ENCODE measurements at places on chromosomes 16 and 17. TPM values are rescaled to one million over a fixed set of nuclear protein-coding genes. Genes with fewer than 3 reads are reported as not detected.

DNA sequence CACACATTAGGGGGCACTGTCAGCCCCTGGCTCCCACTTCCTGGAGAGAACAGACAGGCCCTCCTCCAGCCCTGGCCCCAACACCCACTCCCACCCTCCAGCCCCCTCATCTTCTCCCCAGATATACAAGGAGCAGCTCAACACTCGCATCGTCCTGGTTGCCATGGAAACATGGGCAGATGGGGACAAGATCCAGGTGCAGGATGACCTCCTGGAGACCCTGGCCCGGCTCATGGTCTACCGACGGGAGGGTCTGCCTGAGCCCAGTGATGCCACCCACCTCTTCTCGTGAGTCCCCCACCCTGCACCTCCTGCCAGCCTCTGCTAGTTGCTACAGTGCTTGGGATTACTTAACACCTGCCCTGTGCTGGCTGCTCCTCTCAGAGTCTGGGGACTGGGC is 14.4 kb downstream of the ADAM11 start:
- no peaks in the 10 kb centered on the region for H3K4me1 ChIP-seq
- no peaks in the 10 kb centered on the region for H3K27me3 ChIP-seq
- no peaks in the 10 kb centered on the region for H3K36me3 ChIP-seq
- no peak for DNase-seq
- H3K4me3 ChIP-seq, result no peak overlapping the region

DNA sequence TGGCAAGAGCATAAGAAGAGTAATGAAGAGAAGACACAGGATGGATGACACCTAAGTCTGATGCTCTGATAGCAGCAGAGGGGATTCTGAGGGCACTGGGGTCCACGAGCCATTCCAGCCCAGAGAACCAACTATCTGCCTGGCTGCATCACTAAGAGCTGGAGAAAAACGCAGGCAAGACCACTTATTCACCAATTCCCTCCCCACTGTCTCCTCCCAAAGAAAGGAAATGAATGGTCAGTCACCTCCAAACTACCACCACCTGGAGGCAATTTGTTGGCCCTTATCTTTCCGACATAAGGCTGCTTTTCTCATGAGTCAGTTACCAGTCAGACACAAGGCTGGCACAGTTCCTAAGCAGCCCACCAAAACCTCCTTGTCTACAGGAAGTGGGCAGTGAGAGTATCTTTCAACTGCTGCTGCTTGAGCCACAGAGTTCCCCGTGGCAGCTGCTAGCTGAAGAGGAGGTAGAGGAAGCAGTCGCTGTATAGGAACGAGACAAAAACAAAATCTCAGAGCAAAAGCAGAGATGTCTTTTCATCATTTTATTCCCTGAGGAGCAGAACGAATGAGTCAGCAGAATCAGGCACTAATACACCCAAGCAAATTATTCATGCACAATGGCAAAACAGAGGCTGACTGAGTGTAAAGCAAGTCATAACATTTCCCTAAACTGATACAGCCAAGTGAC is 111.1 kb downstream of the SMG6 start:
- H3K4me3 ChIP-seq, result no peak overlapping the region
- H3K27me3 ChIP-seq, result no peaks in the 10 kb centered on the region
- peak; percentile 66 for DNase-seq
- H3K27ac ChIP-seq, result no peak overlapping the region
- no peaks in the 10 kb centered on the region for H3K36me3 ChIP-seq

DNA sequence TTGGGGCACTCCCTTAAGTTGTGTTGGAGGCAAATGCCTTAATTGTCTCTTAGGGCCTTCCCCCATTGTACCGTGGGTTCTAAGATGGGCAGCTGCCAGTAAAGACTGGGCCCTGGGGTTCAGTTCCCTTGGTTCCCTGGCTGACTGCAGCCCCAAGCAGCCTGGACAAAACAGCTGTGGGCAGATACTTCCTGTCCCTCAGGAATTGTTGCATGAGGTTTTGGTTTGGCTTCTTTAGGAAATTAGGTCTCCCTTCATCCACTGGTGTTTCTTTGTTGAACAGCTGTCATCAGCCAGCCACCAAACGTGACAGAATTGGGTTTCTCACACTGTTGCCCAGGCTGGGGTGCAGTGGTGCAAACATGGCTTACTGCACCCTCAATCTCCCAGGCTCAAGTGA is 42.0 kb upstream of the ETV4 start:
- no peaks in the 10 kb centered on the region for H3K36me3 ChIP-seq
- H3K27me3 ChIP-seq, result no peaks in the 10 kb centered on the region
- no peak overlapping the region for H3K27ac ChIP-seq
- no peak for DNase-seq

- H3K27me3 ChIP-seq, result no peaks in the 10 kb centered on the region
- no peaks in the 10 kb centered on the region for H3K36me3 ChIP-seq
These were observed 12.9 kb downstream of the TTYH2 start for GRCh38 chr17:74226252-74226651.

- no peaks in the 10 kb centered on the region for H3K4me1 ChIP-seq
- no peak overlapping the region for H3K4me3 ChIP-seq
- no peaks in the 10 kb centered on the region for H3K36me3 ChIP-seq
- no peak for DNase-seq
These were observed 15.4 kb downstream of the GPT2 start for GRCh38 chr16:46899443-46900143.

DNA sequence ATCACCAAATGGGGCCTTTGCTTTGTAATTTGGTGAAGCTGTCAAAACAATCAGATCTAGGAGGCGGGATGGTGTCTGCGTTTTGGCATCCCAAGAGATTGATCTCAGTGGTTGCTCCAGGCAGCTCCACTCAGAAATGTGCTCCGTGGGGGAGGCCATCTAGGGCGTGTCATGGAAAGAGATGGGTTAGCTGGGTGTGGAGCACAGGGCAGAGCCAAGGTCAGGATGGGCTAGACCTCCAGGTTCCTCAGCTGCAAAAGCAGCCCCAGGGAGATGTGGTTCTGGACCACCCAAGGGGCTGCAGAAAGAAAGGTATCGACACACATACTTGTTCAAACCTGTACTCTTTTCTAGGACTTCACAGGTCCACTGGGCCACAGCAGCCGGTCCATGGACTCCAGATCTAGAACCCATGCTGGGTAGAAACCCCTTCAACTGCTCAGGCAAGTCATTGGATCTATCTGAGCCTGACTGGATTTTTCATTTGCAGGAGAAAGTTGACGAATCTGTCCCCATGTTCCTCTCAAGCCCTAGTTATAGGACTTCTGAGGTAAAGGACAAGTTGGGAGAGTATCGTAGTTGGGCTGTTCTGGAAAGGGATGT is 270.2 kb upstream of the RPL38 start:
- H3K27ac ChIP-seq, result no peak overlapping the region
- H3K4me1 ChIP-seq, result no peaks in the 10 kb centered on the region
- H3K4me3 ChIP-seq, result no peak overlapping the region

DNA sequence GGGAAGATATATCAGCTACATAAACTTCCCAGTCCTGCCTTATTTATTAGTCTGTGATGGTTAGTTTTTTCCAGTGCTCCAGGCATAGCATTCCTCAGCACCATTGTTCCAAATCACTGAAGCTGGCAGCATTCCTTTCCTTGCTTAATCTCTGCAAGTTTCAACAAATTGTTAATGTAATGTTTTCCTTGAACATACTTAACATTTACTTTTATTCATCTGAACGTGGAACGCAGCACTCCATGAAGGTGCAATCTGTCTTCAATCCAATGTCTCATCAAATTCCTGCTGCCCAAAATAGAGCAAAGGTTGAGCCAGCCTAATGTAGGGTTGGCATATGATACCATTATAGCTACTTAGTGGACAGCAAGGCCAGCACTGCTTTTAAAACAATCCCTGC is 441.1 kb upstream of the RBFOX1 start:
- H3K4me3 ChIP-seq, result no peak overlapping the region
- DNase-seq, result no peak
- no peak overlapping the region for H3K27ac ChIP-seq
- no peaks in the 10 kb centered on the region for H3K36me3 ChIP-seq
- H3K27me3 ChIP-seq, result no peaks in the 10 kb centered on the region
- no peaks in the 10 kb centered on the region for H3K4me1 ChIP-seq

DNA sequence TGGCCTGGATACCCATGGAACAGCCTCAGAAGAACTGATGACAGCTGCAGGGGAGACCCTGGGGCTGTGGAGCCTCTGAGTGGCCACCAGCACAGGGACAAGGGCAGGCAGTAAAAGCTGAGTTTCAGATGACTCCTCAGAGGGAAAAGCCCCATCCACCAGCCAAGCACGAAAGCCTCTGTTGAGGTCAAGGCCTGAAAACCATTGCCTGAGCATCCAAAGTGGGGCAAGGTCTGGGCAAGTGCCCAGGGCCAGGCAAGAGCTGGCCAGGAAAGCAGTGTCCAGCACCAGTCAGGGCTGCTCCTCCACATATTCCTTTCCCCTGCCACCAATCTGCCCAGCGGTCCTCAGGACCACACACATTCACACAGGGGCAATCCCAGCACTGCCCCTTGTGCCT is 16.4 kb downstream of the ATP6V0D1 start:
- no peaks in the 10 kb centered on the region for H3K27me3 ChIP-seq
- H3K36me3 ChIP-seq, result no peaks in the 10 kb centered on the region
- H3K4me1 ChIP-seq, result no peaks in the 10 kb centered on the region

GRCh38 chr17:2706911-2707510 is 4.6 kb downstream of the CLUH start:
- no peaks in the 10 kb centered on the region for H3K4me1 ChIP-seq
- H3K27ac ChIP-seq, result no peak overlapping the region
- no peak overlapping the region for H3K4me3 ChIP-seq
- no peaks in the 10 kb centered on the region for H3K27me3 ChIP-seq
- no peaks in the 10 kb centered on the region for H3K36me3 ChIP-seq
- DNase-seq, result peak; percentile 55

GRCh38 chr16:77227745-77228144 is 28.5 kb downstream of the SYCE1L start:
- no peak overlapping the region for H3K4me3 ChIP-seq
- DNase-seq, result no peak
- H3K36me3 ChIP-seq, result no peaks in the 10 kb centered on the region
- no peak overlapping the region for H3K27ac ChIP-seq
- no peaks in the 10 kb centered on the region for H3K27me3 ChIP-seq

- no peaks in the 10 kb centered on the region for H3K4me1 ChIP-seq
- H3K27ac ChIP-seq, result no peak overlapping the region
These were observed 169.0 kb downstream of the IRF8 start for GRCh38 chr16:86067936-86068335.

GRCh38 chr17:72977771-72978417 is 114.6 kb downstream of the SLC39A11 start:
- DNase-seq, result no peak
- no peak overlapping the region for H3K27ac ChIP-seq
- H3K36me3 ChIP-seq, result no peaks in the 10 kb centered on the region
- H3K4me3 ChIP-seq, result no peak overlapping the region
- no peaks in the 10 kb centered on the region for H3K4me1 ChIP-seq

DNA sequence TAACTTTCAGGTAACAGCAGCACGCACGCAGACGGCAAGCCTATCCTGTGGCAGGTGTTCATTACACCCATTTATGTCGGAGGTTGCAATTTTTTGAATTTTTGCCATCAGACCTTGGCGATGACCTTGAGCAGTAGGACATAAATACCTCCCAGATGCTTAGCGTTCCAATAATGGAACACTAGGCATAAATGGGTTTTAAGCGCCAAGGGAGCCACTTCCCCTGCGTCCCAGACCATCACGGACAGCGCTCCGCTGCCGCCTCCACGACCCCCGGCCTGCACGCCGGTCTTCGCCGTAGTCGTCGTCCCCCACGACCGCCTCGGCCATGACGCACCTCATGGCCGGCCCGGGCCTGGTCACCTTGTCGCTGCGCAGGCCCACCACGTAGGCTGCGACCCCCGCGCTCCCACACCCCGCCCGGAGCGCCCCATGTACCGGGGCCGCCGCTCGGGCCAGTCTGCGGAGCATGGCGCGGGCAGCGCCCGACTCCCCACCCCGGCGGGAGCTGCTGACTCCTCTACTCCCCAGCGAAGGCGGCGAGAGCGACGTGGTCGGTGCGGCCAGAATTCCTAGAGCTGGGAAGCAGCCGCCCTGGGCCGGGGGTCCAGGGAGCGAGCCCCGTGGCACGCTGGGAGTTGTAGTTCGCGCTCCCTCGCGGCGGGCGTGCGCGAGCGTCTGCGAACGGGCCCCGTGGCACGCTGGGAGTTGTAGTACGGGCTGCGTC is 22.7 kb downstream of the TMEM235 start:
- H3K27ac ChIP-seq, result peak overlapping the region; percentile 45
- H3K4me1 ChIP-seq, result no peaks in the 10 kb centered on the region
- peak overlapping the region; percentile 86 for H3K4me3 ChIP-seq
- H3K27me3 ChIP-seq, result no peaks in the 10 kb centered on the region
- no peaks in the 10 kb centered on the region for H3K36me3 ChIP-seq

DNA sequence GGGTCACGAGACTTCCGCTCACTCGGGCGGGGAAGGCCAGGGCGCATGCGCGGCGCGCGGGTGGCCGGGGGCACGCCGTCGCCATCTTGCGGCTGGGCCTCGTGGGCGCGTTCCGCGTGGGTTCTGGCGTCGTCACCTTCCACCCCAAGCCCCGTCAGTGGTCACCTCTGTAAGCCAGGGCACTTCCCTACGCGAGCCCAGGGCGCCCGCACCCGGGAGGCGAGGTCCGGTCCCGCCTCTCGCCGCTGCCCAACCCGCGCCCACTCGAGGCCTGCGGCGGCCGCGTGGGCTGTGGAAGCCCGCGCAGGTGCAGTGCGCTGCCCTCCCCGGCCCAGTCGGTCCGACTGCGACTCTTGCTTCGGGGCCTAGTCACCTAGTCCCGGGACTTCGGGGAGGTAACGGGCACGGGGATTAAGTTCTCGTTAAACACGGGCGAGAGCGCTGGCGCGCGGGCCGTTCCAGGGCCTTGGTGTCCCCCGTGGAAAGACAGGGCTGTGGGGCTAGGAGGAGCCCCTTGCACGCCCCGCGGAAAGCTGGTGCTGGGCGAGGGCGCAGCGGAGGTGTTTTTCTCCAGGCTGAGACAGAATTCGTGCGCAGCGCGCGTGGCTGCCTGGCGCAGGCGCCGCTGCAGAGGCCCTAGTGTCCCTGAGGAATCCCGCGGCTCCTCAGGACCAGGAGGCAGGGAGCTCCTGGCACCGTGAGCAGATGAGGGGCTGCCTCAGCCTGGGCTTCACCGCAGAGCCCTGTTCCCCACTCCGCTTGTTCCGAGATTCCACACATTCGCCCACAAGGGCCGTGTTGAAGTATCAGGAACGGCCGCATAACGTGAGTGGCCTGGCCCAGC is 472 bp upstream of the ARHGDIA start:
- peak; percentile 97 for DNase-seq
- H3K27ac ChIP-seq, result peak overlapping the region; percentile 58
- H3K27me3 ChIP-seq, result no peaks in the 10 kb centered on the region
- H3K4me3 ChIP-seq, result peak overlapping the region; percentile 36

GRCh38 chr17:7295230-7296180 is 1.1 kb upstream of the YBX2 start:
- H3K27ac ChIP-seq, result no peak overlapping the region
- no peak overlapping the region for H3K4me3 ChIP-seq
- H3K4me1 ChIP-seq, result no peaks in the 10 kb centered on the region
- DNase-seq, result no peak
- H3K27me3 ChIP-seq, result no peaks in the 10 kb centered on the region

GRCh38 chr16:62225675-62226074 is 189.4 kb upstream of the CDH8 start:
- no peak overlapping the region for H3K27ac ChIP-seq
- no peaks in the 10 kb centered on the region for H3K4me1 ChIP-seq
- H3K27me3 ChIP-seq, result no peaks in the 10 kb centered on the region
- DNase-seq, result peak; percentile 77
- H3K4me3 ChIP-seq, result no peak overlapping the region
- H3K36me3 ChIP-seq, result no peaks in the 10 kb centered on the region

Gene TMEM219
- polyA plus RNA-seq, result 189 TPM

Gene QRICH2
- polyA plus RNA-seq, result 1.4 TPM

Gene ALOX12
- polyA plus RNA-seq, result not detected

Gene TMEM114
- not detected for polyA plus RNA-seq

Gene BCAR1
- polyA plus RNA-seq, result 56.3 TPM

Gene OTOP3
- polyA plus RNA-seq, result 1.8 TPM

All from aorta (tissue), 5 donors.